Stimulated activated CD4-positive, alpha-beta T cell treated with anti-CD3 and anti-CD28 coated beads, Interleukin-15, amount 100 ng/mL, for 48 hours (primary cell): ENCODE measurements at places on chromosomes 5 and 9.

- DNase-seq = no peak
These were observed 10.1 kb downstream of the DAP start for GRCh38 chr5:10750909-10751308.

DNA sequence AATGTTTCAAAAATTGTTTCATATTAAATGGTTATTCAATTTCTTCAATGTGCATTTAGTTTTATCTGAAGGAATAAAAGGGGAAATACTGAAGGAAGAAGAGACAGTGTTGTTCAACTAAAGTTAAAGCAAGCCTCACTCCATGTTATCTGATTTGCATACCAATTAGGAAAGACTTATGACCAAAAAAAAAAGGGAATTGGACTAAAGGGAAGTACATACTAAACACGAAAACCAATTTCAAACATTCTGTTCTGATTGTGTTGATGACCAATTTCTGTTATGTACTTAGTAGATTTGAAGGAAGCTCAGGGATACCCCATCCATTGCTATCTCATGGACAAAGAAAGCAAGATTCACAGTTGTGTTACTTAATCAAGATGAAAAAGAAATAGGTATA, 4.9 kb upstream of the GAPT start:
- DNase-seq = no peak

DNA sequence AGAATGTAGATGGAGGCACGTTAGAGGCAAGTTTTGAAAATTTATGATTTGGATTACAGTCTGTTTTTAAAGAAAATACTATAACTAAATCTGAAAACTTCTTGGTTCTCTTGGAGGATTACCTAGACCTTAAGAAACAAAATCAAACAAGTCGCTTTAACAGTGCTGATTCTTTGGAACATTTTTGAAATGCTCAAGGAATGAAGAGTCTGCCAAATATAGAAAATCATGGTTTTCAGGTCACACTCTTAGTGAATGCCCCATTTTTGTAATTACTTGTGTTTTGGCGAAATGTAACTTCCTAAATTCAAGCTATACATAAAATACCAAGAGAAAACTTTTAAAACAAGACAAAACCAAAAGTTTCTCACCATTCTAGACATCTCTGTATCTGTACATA, 93.2 kb downstream of the EQTN start:
- no peak for DNase-seq

GRCh38 chr9:37032713-37033112, 1.4 kb downstream of the PAX5 start:
- DNase-seq = no peak

- DNase-seq = no peak
These were observed 8.4 kb downstream of the IRX2 start for GRCh38 chr5:2742921-2743679.

DNA sequence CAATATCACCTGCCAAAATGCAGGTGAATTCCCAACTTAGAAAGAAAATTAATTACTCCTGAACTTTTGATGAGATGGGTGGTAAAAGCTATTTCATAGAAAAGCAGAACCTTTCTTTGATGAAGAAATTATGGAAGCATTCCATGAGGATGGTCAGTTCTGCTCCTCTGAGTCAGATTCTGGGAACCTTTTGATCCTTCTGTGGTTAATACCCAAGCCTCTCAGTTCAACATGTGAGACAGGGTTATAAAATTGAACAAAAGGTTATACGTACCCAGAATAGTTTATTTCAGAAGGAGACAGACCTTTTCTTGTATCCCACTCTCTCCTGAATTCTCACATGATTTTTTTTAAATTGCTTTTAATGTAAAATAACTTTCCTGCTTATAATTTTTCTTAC, 767.6 kb upstream of the ADAMTS16 start:
- no peak for DNase-seq

GRCh38 chr9:126877418-126877817, 17.0 kb downstream of the ZBTB34 start:
- no peak for DNase-seq

DNA sequence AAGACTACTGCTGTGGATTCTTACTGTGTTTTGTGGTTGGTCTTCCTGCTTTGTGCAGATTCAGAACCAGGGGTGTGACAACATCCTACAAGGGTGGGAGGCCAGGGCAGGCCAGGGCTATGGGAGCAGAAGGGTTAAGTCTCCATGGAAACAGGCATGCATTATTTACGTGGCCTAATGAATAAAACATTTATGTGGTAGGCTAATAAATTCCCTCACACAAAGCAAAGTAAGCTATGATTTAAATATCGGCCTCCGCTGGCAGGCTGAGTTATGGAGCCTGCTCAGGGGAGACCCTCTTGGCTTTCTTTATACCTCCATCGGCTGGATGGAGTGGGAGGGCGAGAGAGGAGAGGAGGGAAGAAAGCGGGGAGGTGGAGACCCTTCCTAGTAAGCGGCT, 230.3 kb upstream of the MVB12B start:
- DNase-seq = no peak

DNA sequence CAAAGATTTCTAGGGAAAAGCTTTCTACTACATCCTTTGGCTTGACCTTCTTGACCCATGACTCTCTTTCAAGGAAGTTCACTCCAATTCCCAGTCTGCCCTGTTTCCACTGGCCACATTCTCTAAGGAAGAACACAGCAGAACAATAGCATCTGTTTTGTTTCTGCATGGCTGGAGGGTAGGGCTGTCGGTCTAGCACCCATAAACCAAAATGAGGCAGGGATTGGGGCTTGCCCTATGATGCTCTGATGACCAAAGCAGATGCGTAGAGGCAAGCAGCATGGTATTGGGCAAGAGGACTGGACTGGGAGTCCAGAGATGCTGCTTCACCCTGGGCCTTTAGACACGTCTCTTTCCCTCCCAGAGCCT, 24.1 kb downstream of the GOLGA2 start:
- no peak for DNase-seq
